ENCODE measurements at places on chromosomes 2 and 18.

DNA sequence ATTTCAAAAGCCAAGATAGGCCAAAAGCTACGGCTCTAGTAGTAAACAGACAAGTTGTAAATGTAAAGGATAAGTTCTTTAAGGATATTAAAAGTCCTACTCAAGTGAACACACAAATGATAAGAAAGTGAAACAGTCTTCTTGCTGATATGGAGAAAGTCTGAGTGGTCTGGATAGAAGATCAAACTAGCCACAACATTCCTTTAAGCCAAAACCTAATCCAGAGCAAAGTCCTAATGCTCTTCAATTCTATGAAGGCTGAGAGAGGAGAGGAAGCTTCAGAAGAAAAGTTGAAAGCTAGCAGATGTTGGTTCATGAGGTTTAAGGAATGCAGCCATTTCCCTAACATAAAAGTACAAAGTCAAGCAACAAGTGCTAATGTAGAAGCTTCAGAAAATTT is 111.7 kb upstream of the ZEB2 start:
- DNase-seq = no peak

DNA sequence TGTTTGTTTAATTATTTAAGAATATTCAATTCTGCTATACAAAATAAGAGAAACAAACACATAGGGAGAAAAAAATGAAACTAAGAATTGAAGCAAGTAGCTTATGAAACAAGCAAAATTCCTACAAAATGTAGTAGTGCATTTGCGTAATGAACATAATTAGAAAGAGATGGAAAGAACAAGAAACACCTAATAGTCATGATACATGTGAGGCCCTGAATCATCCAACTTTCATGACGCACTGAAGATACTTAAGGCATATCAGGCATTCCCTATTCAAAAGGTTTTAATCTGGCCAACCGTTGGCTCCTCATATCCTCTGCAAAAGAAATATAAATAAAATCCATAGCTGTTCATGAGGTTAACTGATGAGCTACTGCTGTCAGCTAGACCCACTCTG is 14.5 kb upstream of the NAB1 start:
- DNase-seq = no peak

DNA sequence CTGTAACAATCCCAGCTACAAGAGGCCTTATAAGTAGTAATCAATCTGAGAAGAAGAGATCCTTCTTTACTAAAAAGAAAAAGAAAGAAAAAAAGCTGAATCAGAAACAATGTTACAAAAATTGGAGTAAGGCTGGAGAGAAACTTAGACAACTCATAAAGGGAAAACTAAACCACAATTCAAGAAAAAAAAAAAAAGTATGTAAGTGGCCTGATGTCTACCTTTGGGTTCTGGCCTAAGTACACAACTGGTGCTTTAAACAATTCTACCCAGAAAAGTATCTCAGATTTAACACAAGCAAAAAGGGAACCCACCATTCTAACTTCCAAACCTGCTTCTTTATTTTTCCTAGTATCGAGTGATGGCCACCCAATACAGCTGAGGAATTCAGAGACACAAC is 45.3 kb downstream of the ZNF521 start:
- DNase-seq = no peak

DNA sequence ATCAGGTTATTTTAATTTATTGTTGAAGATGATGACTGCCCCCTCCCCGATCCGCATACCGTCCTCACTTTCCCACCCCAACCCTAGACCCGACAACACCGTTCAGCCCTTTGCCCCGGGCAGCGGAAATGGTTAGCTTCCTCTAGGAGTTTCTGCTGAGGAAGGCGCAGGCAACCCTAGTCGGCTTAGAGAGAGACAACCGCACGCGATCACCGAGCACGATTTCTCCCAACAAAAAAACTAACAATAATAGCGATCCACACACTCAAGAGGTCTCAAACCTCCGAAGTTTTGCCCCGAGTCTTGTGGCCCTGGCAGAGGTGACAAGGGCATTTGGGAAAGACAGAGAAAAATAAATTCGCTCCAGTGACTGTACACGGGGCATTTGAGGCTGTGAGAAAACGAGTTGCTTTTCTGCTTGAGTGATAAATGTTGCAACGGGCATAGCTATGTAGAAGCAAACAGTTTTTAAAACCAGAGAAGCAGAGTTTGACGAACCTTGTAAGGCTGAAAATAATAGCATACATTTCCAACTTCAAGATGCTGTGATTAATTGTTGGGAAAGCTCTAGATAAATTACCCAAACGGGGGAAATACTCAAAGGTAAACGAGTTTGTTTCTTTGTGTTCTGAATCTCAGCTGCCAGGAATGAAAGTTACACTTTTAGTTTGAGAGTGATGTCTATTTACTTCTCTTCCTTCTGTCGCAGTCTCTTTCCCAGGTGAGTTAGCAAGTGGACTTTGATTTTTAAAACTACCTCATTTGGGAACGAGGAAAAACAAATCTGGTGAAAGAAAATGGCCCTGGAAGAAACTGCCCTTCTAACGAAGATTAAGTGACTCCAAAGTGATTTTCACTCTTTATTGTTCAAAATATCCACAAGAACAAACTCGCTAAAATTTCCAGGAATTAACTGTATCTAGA is 11.0 kb upstream of the SIX3 start:
- no peak for DNase-seq

All from stromal cell of bone marrow (primary cell).